ENCODE measurements at places on chromosomes 4 and X.

DNA sequence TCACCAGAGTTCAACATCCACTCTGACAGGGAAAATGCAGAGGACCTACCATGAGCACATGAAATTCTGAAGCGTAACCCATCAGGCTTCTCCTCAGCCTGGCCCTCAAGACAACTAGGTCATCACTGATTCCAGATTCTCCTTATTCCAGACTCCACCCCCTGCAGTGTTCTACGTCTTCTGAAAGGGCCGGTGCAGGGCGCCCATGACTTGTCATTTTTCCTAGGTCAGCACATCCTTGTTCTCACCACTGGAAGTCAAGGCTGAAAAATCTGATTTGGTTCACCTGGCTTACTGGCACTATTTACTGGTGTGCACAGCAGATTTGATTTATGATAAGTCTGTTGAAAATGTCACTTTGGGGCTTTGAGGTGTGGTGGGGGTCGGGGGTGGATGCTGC lies 140.9 kb upstream of the KLF3 start:
- DNase-seq: no peak

DNA sequence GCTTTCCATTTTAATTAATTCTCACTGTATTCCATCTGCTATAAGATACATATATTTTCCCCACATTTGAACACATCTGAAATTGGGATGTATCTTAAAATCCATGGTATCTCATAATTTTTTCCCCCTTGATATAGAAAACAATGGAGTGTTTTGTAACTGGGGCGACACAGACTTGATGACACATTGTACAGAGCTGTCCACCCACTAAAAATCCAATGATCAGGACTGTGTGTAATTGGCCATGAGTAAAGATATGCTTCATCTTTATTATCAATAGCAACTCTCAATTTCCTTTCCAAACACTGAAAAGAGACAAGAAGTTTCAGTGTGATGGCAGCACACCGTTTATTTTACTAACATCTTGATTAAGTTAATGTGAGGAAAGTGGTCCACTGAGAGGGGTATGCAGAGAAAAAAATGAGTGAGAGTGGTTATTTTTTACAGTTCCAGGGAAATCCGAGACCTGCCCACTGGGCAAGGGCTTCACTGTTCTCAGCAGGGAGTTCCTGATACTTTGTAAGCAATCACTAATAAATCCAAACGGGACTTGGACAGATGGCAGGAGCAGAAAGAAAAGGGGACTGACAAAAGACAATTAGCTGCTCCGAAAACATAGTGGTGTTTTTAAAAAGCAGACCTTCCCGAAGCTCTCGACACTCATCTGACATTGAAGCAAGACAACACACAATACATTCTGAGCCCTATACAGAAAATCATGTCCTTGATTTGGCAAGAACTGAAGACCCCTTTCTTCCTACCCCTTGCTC lies 149.4 kb downstream of the TSPAN5 start:
- DNase-seq: no peak

GRCh38 chr4:147891476-147892115 lies 159.7 kb downstream of the ARHGAP10 start:
- no peak for DNase-seq

GRCh38 chrX:9135901-9136510 lies 102.1 kb upstream of the FAM9B start:
- no peak for DNase-seq

GRCh38 chr4:88610771-88611170 lies 18.5 kb downstream of the HERC3 start:
- peak; percentile 92 for DNase-seq

GRCh38 chr4:14023036-14023435 lies 395.5 kb upstream of the BOD1L1 start:
- peak; percentile 90 for DNase-seq

DNA sequence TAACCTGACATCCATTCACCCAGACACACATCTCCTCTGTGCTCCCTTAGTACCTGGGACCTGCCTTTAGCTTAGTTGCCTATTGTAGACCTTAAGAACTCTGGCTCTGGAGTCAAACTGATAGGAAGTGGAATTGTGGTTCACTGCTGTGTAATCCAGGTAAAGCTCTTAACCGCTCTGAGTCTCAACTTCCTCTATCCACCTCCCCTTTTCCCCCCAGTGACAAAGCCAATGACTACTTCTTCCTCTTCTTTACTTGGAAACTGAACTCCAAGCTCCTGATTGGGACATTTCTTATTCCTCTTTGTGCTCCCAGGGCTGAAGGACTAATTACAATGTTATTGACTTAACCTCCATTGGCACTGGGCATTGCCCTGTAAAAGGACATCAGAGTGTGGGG lies 94.1 kb downstream of the DRD5 start:
- DNase-seq: no peak

GRCh38 chrX:16114611-16115010 lies 8.8 kb upstream of the GRPR start:
- DNase-seq: peak; percentile 32

DNA sequence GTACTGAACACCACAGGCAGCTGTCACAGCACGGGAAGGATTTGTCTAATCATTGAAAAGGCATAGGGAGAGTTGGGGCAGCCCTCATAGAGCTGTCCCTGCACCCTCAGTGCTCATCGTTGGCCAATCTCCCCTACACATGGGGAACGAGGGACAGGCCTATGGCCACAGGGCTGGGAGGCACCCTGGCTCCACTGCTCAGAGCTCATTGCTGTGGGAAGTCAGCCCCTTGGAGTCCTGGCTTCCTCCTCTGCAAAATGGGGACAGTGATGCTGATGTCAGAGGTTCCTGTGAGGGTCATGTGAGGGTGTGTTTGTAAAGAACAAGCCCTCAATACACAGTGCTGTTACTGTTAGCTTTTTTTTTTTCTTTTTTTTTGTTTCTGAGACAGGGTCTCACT lies 19.3 kb upstream of the HTRA3 start:
- DNase-seq: no peak

- no peak for DNase-seq
Observed at GRCh38 chr4:162111078-162111477, 52.7 kb downstream of the FSTL5 start.
